ENCODE measurements at places on chromosomes 3 and 15. TPM values are rescaled to one million over a fixed set of nuclear protein-coding genes. Genes with fewer than 3 reads are reported as not detected.

The BCL2A1 gene
- total RNA-seq: not detected

The SUSD5 gene
- total RNA-seq: 0.35 TPM

DNA sequence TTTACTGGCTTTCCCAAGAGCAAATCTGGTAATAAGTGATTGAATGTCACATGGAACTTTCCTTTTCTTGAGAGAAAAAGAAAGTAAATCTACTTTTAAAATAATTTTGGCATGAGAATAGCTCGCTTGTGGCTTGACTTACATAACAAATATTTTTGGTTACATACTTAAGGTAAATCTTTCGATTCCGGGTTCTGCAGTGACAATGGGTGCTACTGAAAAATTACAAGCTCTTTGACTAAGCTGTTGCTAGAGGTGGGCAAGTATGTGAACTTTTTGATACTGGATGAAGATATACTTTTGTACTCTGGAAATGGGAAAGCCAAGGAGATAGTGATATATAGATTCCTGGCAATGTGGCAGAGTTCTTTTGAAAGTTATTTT is 51.9 kb upstream of the OTOL1 start:
- no peak overlapping the region for H3K4me3 ChIP-seq
- no peaks in the 10 kb centered on the region for H3K36me3 ChIP-seq
- H3K4me1 ChIP-seq: no peaks in the 10 kb centered on the region
- H3K27me3 ChIP-seq: no peaks in the 10 kb centered on the region

- no peak overlapping the region for H3K27ac ChIP-seq
- no peaks in the 10 kb centered on the region for H3K4me1 ChIP-seq
- H3K4me3 ChIP-seq: no peak overlapping the region
- H3K27me3 ChIP-seq: no peaks in the 10 kb centered on the region
Measured at GRCh38 chr15:70083418-70083817, 14.3 kb downstream of the TLE3 start.

GRCh38 chr15:78691851-78692421 is 50.9 kb upstream of the CHRNB4 start:
- no peak overlapping the region for H3K27ac ChIP-seq
- H3K4me3 ChIP-seq: no peak overlapping the region
- no peaks in the 10 kb centered on the region for H3K36me3 ChIP-seq
- DNase-seq: no peak

The ARHGAP31 gene
- total RNA-seq: 0.48 TPM

- H3K36me3 ChIP-seq: no peaks in the 10 kb centered on the region
- H3K27me3 ChIP-seq: no peaks in the 10 kb centered on the region
- H3K4me1 ChIP-seq: peaks cover 16% of the 10 kb centered on the region
- no peak for DNase-seq
- H3K27ac ChIP-seq: no peak overlapping the region
Measured at GRCh38 chr3:41141433-41142167, 57.7 kb upstream of the CTNNB1 start.

DNA sequence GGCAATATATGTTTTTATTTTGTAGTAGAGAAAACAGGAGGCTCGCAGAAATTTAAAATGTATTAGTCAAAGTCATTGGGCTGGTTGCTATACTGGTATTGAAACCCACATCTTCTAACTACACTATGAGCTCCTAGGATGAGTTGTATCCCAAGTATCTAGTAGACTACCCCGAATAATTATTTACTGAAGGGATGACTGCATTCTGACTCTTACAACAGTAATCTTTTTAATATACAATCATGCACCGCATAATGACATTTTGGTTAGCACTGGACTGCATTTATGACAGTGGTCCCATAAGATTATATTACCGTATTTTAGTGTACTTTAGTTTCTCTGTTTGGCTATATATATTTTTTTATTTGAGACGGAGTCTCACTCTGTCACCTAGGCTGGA is 15.3 kb downstream of the PIGB start:
- no peaks in the 10 kb centered on the region for H3K27me3 ChIP-seq
- H3K27ac ChIP-seq: no peak overlapping the region
- H3K36me3 ChIP-seq: no peaks in the 10 kb centered on the region
- DNase-seq: no peak
- H3K4me3 ChIP-seq: no peak overlapping the region
- no peaks in the 10 kb centered on the region for H3K4me1 ChIP-seq

- no peaks in the 10 kb centered on the region for H3K27me3 ChIP-seq
- peak overlapping the region; percentile 94 for H3K27ac ChIP-seq
- no peak overlapping the region for H3K4me3 ChIP-seq
- peak; percentile 87 for DNase-seq
- peaks cover 56% of the 10 kb centered on the region for H3K4me1 ChIP-seq
Measured at GRCh38 chr15:89845305-89845893, 30.7 kb upstream of the ANPEP start.

DNA sequence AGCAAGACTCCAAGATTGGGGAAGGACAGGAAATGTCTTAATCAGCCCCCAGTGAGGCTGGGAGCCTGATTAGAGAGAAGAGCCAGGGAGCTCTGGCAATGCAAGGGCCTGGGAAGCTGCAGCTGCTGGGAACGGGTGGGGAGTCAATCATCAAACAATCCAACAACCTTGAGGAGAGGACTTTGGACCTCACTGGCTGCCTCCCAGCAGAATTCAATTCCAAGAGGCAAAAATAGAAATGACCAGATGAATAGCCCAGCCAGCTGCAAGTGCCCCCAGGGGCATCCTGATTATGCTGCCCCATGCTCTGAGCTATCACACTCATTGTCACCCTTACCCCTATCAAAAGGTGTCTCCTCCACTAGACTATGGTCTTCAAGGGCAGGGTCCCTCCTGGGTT is 6.1 kb upstream of the HOMER2 start:
- no peaks in the 10 kb centered on the region for H3K4me1 ChIP-seq
- no peak overlapping the region for H3K4me3 ChIP-seq
- no peak for DNase-seq
- no peaks in the 10 kb centered on the region for H3K36me3 ChIP-seq
- no peak overlapping the region for H3K27ac ChIP-seq

GRCh38 chr15:86296769-86297168 is 217.1 kb downstream of the AGBL1 start:
- no peak overlapping the region for H3K27ac ChIP-seq
- no peak overlapping the region for H3K4me3 ChIP-seq
- H3K36me3 ChIP-seq: no peaks in the 10 kb centered on the region
- H3K4me1 ChIP-seq: no peaks in the 10 kb centered on the region
- H3K27me3 ChIP-seq: no peaks in the 10 kb centered on the region
- no peak for DNase-seq

- H3K4me3 ChIP-seq: no peak overlapping the region
- DNase-seq: no peak
- no peaks in the 10 kb centered on the region for H3K36me3 ChIP-seq
- H3K4me1 ChIP-seq: no peaks in the 10 kb centered on the region
- no peak overlapping the region for H3K27ac ChIP-seq
- H3K27me3 ChIP-seq: no peaks in the 10 kb centered on the region
Measured at GRCh38 chr3:40731445-40731844, 206.7 kb downstream of the ZNF621 start.

The CDHR4 gene
- 2.0 TPM for total RNA-seq

- no peak for DNase-seq
- no peaks in the 10 kb centered on the region for H3K27me3 ChIP-seq
- H3K4me1 ChIP-seq: peaks cover 9% of the 10 kb centered on the region
- no peak overlapping the region for H3K27ac ChIP-seq
Measured at GRCh38 chr15:71575474-71576045, 234.8 kb upstream of the NR2E3 start.

DNA sequence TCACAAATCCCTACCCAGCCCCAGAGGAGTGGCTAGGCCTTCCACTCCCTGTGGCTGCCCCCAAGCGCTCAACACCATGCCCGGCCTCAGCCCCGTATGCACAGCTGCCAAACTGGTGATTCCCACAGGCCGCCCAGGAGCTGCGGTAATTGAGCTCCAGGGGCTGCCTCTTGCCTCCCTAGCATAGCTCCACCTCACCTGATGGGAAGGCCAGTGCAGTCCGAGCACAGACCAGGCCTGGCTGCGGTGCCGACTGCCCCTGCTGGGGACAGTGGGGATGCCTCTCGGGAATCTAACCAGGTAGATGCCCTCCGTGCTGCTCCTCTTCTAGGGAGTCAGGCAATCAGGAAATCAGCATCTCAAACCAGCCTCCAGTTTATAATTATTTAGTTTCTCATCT is 25.9 kb downstream of the SCN5A start:
- H3K36me3 ChIP-seq: no peaks in the 10 kb centered on the region
- no peak overlapping the region for H3K4me3 ChIP-seq
- no peak overlapping the region for H3K27ac ChIP-seq
- DNase-seq: no peak
- H3K27me3 ChIP-seq: peaks cover 14% of the 10 kb centered on the region
- H3K4me1 ChIP-seq: no peaks in the 10 kb centered on the region

DNA sequence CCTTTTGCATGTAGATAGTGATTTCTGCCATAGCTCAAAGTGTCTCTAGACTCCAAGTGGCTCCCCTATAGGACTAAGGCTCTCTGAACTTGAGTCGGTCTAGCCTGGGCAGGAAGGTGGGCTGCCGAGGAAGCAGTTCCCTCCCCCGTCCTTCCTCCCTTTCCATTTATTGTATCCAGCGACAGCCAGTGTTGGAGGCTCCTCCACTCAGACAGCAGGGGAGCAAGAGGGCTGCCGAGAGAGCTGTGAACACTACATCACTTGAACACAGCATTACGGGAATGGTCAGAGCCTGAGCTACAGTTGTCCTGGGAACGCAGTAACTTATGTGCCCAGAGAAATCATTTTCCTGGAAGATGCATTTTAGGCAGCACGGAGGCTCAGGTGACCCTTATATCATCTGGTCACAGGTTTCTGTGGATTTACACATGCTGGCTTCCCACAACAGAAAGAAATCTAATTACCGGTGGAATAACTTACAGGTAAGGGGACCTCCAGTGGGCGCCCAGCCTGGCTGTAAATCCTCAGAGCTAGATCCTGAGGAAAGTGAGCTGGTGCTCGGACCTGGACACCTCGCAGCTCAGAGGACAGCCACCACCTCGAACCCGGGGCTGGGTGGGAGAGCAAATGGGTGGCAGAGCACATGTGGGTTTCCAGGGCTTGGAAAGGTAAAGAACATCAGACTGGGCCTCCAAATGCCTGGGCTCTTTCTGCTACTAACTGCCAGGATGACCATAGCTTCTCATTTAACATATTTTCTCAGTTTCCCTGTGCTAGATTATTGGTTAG is 197.1 kb downstream of the UACA start:
- DNase-seq: no peak
- H3K27ac ChIP-seq: no peak overlapping the region
- H3K36me3 ChIP-seq: no peaks in the 10 kb centered on the region
- no peaks in the 10 kb centered on the region for H3K27me3 ChIP-seq
- H3K4me3 ChIP-seq: no peak overlapping the region

The SLCO3A1 gene
- total RNA-seq: 50.0 TPM

DNA sequence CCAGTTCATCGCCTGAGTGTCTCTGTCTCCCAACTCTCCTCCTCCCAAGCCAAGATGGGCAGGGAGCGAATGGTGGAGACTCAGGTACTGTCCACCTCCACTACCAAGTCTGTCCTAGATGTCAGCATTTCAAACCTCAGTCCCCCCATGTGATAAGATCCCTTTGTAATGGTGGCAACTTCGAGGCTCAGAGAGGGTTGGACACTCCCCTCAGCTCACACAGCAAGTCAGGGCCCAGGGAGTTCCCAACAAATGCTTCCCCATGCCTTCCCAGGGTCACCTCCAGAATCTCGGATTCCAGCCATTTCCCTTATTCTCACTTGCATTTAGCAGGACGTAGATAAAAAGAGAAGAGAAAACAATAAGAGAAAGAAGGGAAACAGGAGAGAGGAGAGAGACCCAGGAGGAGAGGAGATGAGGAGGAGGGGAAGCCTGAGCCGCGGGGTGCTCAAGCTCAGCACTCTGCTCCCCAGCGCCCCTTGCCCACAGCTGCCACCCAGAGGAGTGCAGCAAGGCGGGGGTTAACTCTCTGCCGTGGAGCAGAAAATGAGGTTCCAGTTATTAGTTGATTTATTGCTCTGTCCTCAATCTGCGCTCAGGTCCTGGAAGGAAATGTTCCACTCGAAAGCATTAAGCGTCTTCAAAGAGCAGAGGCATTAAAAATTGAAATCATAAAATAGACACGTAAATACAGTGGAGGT is 84.1 kb upstream of the LINGO1 start:
- no peaks in the 10 kb centered on the region for H3K4me1 ChIP-seq
- H3K27ac ChIP-seq: no peak overlapping the region
- H3K36me3 ChIP-seq: no peaks in the 10 kb centered on the region
